ENCODE measurements at places on chromosomes 16 and 17. TPM values are rescaled to one million over a fixed set of nuclear protein-coding genes. Genes with fewer than 3 reads are reported as not detected.

- peak; percentile 80 for DNase-seq
Observed at GRCh38 chr16:2033057-2033908, 6.6 kb downstream of the NHERF2 start.

GRCh38 chr16:20923876-20924275 lies 23.3 kb downstream of the LYRM1 start:
- no peak for DNase-seq

GRCh38 chr17:10091046-10091445 lies 107.4 kb downstream of the GAS7 start:
- DNase-seq, result no peak

DNA sequence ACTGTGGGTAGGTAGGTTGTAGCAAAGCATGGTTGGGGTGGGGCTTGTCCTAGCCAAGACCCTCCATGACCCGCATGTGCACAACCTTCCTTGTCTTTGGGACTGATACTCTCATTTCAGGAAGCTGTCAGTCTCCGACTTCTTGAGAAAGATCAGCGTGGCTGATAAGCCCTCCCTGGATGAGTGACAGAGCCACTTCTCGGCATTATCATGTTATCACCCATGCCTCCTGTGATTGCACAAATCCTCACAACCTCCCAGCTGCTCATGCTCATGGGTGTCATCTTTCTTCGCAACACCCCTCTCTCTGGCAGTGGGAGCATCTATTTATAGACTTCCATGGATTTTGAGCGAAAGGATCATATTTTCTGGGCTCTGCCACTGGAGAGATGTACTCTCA lies 314.2 kb downstream of the FOXL1 start:
- no peak for DNase-seq

- no peak for DNase-seq
Observed at GRCh38 chr17:49486012-49486641, 9.0 kb upstream of the NGFR start.

DNA sequence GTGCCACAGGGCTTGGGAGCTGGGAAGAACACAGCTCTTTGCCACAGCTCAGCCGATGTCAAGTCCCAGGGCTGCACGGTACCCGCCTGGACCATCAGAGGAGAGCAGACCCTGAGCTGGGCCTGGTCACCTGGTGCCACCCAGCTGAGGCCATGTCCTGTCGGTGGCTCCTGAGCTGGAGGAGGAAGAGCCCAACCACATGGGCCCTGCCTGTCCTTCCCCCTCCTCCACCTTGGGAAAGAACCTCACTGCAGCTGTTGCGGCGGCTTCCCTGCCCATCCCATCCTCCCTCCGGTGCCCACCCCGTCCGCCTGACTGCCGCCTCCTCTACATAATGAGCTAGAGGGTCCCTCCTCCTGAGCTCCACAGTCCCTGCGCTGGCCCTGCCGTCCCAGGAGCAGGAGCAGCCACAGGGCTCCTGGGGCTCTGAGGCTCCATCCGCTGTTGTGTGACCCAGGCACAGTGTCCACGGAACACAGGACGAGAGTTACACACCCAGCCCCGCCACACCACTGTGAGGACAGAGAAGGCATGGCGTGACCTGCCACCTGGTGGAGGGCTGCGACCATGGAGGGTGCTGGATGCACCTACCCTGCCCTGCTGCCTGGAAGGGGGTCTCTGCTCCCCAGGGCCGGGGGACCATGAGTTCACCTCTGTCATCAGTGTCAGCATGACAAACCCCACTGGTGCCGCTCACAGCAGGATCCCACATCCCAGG lies 21.4 kb upstream of the CHMP6 start:
- DNase-seq, result no peak

- peak; percentile 77 for DNase-seq
Observed at GRCh38 chr17:3647769-3648555, 11.4 kb downstream of the CTNS start.

DNA sequence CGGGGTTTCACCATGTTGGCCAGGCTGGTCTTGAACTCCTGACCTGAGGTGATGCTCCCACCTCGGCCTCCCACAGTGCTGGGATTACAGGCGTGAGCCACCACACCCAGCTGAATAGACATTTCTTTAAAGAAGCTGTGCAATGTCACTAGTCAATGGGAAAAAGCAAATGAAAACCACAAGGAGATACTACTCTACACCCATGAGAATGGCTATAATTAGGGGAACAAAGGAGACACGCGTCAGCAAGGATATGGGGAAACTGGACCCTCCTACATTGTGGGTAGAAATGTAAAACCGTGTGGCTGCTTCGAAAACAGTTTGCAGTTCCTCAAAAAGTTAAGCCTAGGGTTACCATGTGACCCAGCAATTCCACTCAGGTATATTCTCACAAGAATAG lies 103.4 kb downstream of the VPS53 start:
- DNase-seq, result no peak

- DNase-seq, result no peak
Observed at GRCh38 chr16:85621698-85622428, 8.7 kb downstream of the GSE1 start.

DNA sequence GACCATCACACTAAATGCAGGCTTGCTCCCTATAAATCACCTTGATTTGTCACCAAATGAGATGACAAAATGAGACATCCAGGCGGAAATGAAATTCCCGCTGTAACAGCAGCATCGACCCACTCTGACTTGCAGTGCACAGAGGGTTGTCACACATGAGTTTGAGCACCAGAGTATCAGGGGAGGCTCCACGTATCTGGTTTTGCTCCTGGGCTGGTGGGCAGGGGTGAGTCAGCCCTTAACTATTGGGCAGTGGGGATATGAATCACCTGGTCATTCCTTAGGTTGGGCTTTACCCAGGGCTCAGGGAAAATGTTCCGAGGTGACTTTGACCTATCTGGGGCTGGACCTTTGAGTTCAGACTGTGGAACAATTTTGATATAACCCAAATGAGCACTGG lies 245.2 kb upstream of the CCL2 start:
- no peak for DNase-seq

Gene SPN
- total RNA-seq, result 1.3 TPM

Gene FOXJ1
- total RNA-seq, result not detected

Gene ARHGAP23
- total RNA-seq, result 67.5 TPM

Gene ITGAX
- total RNA-seq, result 2.2 TPM

Gene CPNE2
- total RNA-seq, result 14.6 TPM

Gene ABI3
- 6.3 TPM for total RNA-seq

Measured in Right ventricle myocardium inferior (tissue), 1 donor.